Stimulated activated CD8-positive, alpha-beta memory T cell treated with anti-CD3 and anti-CD28 coated beads, Interleukin-12 subunit alpha, Interleukin-12 subunit beta, amount 100 ng/mL, for 1 hour (primary cell): ENCODE measurements at places on chromosomes 6 and 20.

- DNase-seq, result no peak
These were observed 35.0 kb downstream of the SESN1 start for GRCh38 chr6:109059571-109060021.

- DNase-seq, result no peak
These were observed 369.4 kb downstream of the UTRN start for GRCh38 chr6:144654506-144654905.

GRCh38 chr6:135043364-135043763 is 11.3 kb downstream of the HBS1L start:
- no peak for DNase-seq

DNA sequence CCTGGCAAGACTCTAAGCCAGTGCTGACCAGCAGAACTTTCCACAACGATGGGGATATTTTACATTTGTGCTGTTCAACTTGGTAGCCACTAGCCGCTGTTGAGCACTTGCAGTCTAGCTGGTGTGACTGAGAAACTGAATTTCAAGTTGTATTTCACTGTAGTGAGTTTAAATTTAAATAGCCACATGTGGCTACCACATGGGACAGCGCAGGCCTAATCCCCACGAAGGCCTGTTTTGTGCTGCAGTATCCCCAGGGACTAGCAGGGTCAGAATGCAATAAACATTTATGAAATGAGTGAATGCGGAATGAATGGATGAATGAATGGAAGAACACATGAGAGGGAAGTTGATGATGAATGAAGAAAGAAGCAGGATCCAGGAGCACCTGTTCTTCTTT is 115.8 kb downstream of the TRERF1 start:
- DNase-seq, result no peak

GRCh38 chr20:25257756-25258475 is 10.0 kb downstream of the PYGB start:
- no peak for DNase-seq

- no peak for DNase-seq
These were observed 68.3 kb upstream of the FRMD1 start for GRCh38 chr6:168147205-168147738.

- no peak for DNase-seq
These were observed 9.5 kb upstream of the PABPC1L start for GRCh38 chr20:44900231-44900854.

- no peak for DNase-seq
These were observed 9.3 kb downstream of the DDR1 start for GRCh38 chr6:30893666-30894065.

DNA sequence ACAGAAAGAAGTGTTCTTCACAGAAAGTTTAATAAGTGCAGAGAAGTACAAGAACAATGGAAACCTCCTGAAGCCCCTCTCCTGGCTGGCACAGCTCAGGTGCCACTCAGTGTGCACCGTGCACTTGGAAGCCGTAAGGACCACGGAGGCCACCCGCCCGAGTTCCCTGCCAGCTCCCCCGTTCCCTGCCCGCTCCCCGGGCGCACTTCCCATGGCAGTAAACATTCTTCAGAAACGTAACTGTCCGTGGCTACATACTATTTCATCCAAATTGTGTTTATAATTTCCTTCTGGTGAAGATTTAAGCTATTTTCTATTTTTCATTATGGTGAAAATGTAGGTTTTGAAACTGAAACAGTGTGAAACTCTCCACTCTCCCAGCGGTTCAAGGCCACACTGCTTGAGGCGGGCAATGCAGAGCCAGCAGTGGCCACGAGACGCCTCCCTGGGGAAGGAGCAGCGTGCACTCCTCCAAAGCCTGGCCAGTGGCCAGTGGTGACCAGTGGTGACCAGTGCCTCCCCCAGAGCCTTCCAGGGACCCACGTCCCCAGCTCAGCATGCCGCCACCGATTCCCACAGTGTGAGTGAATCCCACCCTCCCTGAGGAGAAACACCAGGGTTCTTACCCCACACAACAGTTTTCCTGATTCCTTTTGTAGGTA is 46.4 kb downstream of the TAF4 start:
- no peak for DNase-seq

- no peak for DNase-seq
These were observed 66.4 kb upstream of the KIF13A start for GRCh38 chr6:18053555-18054445.

DNA sequence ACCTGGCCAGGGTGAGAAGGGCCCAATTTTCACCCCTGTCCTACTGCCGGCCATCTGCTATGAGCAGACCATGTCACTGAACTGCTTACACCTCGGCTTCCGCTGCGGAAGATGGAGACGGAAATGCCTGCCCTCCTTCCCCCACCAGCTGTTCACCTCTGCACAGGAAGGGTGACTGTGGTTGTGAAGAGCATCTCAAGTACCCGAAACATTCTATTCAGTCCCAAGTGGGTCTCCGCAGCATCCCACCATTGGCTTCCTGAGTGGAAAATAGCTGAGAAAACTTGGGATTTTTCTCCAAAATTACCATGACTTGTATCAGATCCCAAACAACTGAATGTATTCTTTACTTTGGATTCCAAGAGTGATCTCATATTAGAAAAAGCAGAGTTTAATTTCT is 16.1 kb downstream of the DOK5 start:
- DNase-seq, result no peak

DNA sequence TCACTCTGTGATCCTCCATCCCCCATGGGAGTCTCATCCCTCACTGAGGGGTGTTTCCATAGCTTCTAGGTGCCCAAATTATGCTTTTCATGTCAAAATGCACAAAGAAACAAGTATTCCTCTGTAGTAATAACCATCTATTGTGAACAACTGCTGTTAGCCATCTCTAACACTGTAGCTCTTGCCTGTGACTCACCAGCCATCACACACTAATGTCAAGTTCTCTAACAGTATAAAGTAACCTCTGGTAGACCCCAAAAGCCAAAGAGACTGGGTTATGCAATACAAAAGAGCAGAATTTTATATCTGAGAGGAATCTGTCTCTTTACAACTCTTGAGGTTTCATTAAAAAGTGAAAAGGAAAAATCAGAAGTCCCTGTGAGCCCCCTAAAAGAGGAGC is 25.4 kb upstream of the IYD start:
- DNase-seq, result no peak

DNA sequence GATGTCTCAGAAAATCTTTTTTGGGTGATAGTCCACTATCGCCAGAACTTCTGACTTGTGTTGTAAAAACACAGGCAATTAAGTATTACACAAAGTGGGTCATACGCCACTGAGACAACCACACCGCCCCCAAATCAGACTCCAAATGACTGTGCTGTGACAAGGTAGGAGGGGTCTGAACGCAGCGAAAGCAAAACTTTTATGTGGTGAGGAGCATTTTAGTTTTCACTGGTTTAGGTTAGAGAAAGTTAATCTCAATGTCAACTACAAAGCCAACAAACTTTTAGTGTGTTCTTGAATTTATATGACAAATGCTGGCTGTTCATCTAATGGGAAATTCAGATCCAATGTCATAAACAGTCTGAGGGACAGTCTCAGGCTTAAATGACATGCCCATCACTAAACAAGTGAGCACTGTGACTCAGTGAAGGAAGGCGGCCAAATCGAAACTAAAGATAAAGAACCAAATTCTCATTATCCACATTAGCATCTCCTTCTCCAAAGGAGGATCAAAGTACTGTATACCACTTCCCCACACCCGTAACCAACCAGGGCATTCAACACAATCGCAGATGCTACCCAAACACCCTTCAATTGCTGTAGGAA is 186.7 kb downstream of the GJA10 start:
- peak; percentile 43 for DNase-seq

DNA sequence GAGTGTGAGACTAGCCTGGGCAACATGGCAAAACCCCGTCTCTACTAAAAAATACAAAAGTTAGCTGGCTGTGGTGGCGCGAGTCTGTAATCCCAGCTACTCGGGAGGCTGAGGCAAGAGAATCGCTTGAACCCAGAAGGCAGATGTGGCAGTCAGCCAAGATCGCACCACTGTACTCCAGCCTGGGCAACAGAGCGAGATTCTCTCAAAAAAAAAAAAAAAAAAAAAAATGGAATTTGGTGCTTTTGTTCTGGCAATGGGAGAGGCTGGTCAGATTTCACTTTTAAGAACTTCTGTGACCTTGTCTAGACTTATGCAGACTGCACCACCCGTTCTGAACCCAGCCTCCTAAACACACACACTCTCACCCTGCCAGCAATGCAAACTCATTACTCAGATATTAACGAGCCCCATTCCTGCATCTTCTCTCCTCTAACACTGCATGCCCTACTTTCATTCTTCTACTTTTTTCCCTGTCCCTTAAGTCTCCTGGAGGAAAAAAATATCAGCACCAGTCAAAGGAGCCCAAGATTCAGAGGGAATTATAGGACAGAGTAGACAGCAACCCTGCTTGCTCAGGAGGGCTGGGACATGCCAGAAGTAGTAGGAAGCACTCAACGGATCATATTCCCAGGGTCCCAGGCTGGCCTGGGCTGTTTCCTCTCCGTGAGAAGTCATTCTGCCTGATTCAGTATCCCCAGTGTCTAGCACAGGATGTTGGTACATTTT is 4.4 kb downstream of the MOCS1 start:
- no peak for DNase-seq

DNA sequence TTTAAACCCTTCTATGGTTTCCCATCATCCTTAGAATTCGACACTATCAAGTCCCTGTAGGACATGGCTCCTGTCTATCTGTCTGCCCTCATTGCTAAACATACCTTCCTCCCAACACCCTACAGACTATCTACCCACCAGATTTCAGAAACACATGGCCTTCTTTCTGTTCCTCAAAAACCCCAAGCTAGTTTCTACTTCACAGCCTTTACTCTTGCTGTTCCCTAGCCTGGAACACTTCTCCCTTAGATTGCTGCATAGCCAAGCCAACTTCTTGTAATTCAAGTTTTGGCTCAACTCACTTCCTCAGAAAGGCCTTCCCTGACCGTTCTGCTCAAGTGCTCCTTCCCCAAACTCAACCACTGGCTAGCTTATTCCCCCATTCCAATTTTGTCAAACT is 156.2 kb downstream of the BTBD9 start:
- no peak for DNase-seq

DNA sequence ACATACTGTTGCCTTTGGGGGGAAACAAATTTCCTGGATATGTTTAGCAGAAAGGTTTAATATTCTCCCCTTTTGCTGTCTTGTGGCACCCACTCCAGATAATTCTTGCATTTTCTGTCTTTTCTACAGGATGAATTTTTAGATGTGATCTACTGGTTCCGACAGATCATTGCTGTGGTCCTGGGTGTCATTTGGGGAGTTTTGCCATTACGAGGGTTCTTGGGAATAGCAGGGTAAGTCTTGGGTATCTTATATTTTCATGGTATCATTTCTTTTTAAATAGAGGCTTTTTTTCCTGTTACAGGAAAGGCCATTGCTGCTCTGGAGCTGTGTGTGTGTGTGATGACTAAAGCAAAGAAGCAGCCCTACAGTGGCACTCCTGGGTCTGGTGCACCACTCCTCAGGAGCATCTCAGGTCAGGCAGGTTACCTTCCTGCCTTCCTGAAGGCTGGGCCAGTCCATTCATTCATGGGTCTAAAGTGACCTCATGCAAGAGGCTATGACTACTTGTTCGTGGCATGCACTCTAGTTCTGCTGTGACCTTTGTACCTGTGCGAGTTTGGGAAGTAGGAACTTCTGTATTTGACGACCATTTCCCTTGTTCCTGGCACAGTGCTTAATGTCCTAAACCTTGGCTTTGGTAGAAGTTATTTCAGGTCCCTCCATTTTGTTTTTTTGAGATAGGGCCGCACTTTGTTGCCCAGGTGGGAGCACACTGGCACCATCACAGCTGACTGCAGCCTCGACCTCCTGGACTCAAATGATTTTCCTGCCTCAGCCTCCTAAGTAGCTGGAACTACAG is 2.2 kb downstream of the RAB5IF start:
- DNase-seq, result no peak

- DNase-seq, result no peak
These were observed 33.3 kb upstream of the SLC22A16 start for GRCh38 chr6:110509617-110510241.

DNA sequence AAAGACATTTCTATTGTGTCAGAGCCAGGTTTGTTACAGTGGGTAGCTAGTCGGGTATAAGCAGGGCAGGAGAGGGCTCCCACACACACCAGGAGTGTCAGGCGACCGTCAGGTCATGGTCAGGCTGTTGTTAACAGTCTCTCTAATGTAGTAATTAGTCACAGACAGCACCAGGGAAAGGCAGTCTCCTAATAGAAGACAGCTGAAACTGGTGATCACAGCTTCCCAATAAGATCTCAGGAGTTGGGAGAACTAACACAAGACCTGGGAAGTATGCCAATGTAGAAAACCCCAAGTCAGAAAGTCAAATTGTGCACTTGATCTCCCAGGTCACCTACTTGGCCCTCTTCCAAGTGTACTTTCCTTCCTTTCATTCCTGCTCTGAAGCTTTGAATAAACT is 53.0 kb upstream of the GPR6 start:
- DNase-seq, result no peak

DNA sequence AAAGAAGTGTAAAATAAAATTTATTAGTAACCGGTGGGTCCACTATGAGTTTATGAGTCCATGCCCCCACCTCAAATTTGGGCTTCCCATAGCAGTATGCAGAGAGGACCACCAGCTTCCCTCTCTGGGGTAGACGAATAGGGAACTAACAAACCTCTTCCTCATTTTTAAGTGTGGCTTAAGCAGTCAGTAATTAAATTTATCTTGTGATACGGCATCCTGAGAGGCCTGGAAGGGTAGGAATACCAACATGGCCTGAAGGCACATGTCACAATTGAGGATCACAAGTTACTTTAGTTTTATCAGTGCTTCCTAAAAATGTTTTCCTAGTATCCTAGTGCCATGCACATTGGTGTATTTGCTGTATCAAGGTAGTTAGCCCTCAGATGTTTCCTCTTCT is 239.9 kb downstream of the HIVEP2 start:
- no peak for DNase-seq

DNA sequence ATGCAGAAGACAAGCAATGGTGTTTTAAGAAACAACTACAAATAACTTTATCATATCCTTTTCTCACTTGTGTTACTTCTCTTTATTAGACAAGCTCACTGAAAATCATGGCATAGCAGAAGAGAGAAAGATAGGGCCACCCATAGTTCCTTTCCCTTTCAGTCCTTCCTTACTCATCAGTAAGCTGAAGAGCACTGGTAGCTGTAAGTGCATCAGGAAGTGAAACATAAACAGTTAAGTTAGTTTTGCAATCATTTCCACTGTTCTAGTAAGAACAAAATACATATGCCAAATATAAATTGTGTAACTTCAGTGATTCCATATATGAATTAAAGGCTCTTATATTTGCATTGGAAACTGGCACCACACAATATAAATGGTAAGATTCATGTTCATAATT is 220.1 kb downstream of the HACE1 start:
- no peak for DNase-seq

DNA sequence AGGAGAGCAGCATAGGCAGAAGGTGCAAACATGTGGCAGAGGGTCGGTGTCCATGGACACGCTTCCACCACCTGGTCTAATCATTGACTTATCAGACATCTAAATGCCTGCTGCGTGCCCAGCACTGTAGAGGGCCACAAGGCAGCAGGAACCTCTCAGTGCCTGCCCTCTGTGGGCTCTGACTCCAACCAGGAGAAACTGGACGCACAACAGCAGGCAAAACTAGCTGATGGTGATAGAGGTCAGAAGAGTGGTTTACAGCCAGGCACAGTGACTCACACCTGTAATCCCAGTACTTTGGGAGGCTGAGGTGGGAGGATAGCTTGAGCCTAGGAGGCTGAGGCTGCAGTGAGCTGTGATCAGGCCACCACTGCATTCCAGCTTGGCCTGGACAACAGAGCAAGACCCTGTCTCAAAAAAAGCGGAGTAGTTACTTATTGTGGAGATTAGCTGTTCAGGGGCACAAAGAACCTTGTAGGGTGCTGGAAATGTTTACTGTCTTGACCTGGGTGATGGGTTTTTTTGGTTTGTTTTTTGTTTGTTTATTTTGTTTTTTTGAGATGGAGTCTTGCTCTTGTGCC is 46.5 kb downstream of the PPARD start:
- no peak for DNase-seq

- DNase-seq, result no peak
These were observed 42.8 kb upstream of the TASP1 start for GRCh38 chr20:13681248-13682125.
